Left lung (tissue), 14 donors: ENCODE measurements at places on chromosomes 2 and 18. TPM values are rescaled to one million over a fixed set of nuclear protein-coding genes. Genes with fewer than 3 reads are reported as not detected.

The CCDC141 gene
- 3.9 TPM for polyA plus RNA-seq

- no peak for DNase-seq
Observed at GRCh38 chr2:207497596-207497995, 32.2 kb upstream of the CREB1 start.

The TCF7L1 gene
- 59.9 TPM for polyA plus RNA-seq

DNA sequence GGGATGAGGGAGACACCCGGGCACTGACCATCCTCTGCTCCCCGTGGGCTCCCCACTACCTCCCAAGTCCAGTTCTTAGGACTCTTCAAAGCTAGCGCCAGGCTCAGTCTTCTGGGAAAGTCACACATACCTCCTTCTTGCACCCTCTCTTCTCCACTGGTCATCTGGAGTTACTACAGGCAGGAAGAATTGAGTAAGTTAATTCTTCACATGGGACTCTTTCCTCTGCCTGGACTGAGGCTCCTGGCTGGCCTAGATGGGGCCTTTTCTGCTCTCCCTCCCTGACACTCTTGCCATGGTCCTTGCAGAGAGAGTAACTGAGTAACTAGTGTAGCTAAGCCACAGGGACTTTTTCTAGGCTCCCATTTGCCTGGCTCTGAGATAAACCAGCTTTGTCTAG, 96.5 kb upstream of the CELF4 start:
- no peak for DNase-seq

- no peak for DNase-seq
Observed at GRCh38 chr2:122163617-122164016, 408.2 kb downstream of the TSN start.
